Cerebellar nuclear complex (tissue), 1 donor: ENCODE measurements at places on chromosomes 4 and X.

DNA sequence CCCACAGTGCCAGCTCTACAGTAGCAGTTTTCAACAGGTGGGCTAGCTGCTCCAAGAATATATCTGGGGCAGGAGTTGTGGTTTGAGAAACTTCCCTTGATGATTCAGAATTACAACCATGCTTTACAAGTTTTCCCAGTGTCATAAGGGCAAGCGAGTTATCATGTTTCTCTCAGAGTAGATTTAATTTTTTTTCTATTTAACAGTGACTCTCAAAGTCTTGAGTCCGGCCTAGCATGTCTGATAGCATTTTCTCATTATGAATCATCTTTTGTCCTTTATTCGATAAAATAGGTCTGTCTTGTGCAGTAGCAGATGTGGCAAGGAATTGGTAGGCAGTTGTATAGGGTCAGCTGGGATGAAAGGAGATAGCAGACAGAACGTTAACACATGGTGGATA, 62.2 kb upstream of the SPANXD start:
- DNase-seq = no peak

- no peak for DNase-seq
Measured at GRCh38 chrX:50470103-50471031, at the start of gene DGKK. DGKK (minus strand) TSS chrX:50470825; CDS start chrX:50470678, 147 bp downstream.

- no peak for DNase-seq
Measured at GRCh38 chrX:118271775-118272174, 74.1 kb upstream of the WDR44 start.

DNA sequence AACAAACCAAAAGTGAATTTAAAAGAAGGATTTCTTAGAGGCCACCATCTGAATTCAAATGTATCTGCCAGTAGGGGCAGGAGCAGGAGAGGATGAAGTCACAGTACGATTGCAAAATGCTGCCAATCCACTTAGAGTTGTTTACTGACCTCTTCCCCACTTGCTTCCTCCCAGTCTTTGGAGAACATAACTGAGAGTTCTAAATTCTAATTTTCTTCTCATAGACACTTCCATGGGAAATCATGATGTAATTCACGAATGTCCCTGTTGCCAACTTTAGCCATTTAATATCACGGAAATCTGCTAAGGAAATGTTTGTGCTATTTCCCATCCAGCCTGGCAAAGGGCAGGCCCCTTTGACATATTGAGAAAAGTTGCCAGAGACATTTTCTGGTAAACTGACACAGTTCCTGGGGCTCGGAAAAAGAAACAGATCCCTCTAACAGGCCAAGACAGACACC, 33.6 kb upstream of the NOCT start:
- DNase-seq = no peak

- DNase-seq = no peak
Measured at GRCh38 chrX:123581586-123581985, 151.3 kb downstream of the THOC2 start.

- no peak for DNase-seq
Measured at GRCh38 chrX:44428989-44429627, 85.6 kb upstream of the EFHC2 start.

- no peak for DNase-seq
Measured at GRCh38 chrX:132085786-132086185, 42.0 kb downstream of the FRMD7 start.

- DNase-seq = no peak
Measured at GRCh38 chr4:182267048-182267447, 23.8 kb downstream of the TENM3 start.

- DNase-seq = no peak
Measured at GRCh38 chr4:181138116-181138515, 1105.1 kb upstream of the TENM3 start.

DNA sequence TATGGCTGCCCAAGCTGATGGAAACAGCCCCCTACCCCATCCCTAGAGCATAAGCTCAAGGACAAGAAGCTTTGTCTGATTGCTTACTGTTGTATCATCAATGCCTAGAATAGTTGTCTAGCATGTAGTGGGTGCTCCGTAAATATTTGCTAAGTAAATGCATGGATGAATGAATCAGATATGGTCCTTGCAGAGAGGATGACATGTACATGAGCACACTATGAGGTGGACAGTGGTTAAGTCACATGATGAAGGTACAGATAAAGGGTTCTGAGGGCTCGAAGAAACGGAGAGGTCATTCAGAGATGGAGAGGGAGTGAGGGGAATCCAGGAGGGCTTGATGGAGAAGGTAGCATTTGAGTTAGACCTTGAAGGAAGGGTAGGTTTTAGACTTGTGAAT, 214.2 kb downstream of the RBMX2 start:
- no peak for DNase-seq

DNA sequence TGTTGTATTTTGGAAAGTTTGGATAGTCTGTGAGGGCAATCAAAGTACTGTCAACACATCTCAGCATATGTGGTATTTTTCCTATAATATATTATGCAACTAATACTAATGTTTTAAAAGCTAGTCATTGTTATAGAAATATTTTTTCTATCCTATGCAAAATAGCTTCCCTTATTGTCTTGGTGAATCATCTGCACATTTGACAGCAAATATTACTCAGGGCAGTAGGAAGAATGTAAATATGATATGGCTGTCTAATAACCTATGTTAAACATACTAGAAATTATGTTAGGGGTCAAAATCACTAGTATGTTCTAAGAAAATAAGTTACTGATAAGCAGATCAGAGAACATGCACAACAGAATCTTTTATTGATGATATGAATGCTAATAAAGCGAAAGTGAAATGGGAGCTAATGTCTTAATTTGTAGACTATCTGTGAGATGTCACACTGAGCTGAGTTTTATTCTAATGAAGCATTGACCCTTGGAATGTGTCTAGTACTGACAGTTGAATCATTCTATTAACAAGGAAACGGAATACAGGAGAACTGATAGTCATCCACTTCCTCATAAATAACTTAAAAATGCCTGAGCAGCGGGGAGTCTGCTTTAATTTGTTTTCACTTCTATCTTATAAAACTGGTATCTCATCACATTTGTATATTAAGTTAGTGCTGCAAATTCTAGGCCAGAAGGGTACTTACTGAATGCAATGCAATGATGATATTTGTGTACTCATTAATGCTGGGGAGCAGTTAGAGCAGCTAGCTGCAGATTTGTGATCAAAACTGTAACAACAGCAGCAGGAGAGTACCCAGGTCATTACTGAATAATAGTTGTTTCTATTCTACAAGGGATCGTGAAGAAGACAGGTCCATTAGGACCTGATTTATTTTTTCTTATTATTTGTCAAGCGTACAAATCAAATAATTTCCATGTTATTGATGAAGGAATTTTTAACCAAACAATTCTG, 440.3 kb upstream of the AADAT start:
- DNase-seq = no peak

GRCh38 chr4:6474053-6474568, 1.7 kb upstream of the PPP2R2C start:
- DNase-seq = no peak

DNA sequence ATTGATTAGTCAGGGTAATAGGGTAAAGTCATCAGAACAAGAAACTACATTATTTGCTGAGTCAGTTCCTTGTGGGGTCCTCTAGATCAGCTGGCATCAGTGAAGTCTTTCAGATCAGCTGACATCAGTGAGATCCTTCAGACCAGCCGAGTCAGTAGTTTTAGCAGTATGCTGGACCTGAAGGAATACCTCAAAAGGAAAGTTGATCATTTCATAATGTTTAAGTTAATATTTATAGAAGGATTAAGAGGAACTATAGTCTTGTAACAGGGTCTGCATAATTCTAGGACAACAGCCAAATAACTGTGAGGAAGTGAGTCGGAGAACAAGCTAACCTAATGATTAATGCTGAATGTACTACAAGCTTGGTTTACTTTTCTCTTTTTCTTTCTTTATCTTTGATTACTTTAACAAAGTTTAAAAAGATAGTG, 958 bp upstream of the UGT2B7 start:
- DNase-seq = no peak

DNA sequence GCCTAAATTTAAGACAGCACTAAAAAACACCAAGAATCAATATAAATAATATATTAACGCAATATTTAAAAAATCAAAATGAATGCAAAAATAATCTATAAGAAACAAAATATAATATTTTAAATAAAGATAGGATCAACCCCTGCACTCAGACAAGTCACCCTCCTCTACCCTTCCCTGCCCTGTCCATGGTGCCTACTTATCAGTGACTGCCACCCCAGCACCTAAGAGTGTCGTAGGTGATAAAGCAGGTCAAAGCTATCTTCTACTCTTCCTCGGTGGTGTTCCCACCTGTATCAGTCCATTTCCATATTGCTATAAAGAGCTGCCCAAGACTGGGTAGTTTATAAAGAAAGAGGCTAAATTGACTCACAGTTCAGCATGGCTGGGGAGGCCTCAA, 251.9 kb downstream of the STIM2 start:
- DNase-seq = no peak

DNA sequence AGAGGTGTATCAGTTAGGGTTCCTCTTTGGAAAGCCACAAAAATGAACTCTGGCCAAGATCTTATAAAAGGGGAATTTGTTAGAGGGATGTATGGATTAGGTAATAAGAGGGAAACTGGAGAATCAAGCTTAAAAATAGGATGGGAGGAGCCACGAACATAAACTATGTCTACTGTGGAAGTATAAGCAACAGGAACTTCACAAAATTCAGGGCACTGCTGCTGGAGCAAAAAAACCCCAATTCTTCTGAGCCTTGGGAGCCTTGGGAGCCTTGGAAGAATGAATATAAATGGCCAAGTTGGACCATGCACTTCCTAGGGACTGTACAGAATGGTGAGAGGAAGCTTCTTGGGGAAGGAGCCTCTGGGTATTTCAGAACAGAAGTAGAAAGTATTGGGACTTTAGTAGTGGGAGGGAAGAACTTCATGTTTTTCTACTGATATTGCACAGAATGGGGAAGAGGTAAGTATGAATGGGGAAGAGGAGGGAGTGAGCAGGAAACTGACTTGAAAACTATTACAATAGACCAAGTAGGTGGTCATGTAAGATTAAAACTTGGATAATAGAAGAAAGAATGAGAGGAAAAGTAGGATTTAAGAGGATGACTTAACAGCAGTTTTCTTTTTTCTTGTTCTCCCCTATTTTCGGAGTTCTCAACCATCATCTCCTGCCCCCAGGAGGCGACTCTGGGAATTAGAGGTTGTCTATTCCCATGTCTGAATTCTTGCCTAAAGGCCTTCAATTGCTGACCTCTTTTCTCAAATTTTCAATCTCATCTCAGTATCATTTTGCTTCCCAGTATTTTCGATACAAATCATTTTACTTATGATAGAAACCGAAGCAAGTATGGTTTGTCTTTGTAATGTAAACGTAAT, 44.4 kb upstream of the TAPT1 start:
- DNase-seq = no peak

DNA sequence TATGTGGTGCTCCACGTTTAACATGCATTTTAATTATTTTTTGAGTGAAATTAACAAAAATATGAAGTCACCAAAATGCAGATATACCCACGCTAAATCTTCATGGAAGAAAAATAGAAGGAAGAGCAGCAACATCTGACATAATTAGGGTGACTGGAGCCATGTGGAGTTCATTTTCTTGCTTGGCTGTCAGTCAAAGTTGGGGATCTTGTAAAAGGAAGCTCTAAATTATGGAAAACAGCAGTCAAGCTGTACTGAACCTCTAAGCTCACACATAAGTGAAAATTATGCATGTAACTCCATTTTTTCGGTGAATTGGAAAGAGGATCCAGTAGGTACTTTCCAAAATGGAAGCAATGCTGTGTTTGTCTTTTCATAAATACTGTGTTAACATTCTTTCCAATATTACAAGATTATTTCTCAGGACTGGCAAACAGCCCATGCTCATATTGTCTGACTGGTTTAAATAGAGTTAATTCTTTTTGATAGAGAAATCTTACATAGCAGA, 9.7 kb upstream of the PDGFC start:
- no peak for DNase-seq

GRCh38 chr4:38671592-38671940, 7.6 kb downstream of the KLF3 start:
- no peak for DNase-seq

GRCh38 chrX:73765776-73766430, 202.9 kb downstream of the CHIC1 start:
- no peak for DNase-seq

DNA sequence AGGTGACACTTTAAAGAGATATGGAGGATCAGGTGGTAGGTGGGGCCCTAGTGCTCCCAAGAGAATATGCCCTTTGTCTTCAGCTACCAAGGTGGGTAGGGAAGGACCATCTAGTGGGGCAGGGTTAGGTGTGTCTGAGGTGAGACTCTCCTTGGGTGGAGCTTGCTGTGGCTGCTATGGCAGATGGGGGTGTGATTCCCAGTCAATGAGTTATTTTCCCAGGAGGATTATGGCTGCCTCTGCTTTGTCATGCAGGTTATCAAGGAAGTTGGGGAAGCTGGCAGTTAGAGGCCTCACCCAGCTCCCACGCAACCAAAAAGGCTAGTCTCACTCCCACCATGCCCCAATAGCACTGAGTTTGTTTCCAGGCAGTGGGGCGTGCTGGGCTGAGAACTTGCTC, 18.0 kb upstream of the SPIN2A start:
- DNase-seq = no peak

DNA sequence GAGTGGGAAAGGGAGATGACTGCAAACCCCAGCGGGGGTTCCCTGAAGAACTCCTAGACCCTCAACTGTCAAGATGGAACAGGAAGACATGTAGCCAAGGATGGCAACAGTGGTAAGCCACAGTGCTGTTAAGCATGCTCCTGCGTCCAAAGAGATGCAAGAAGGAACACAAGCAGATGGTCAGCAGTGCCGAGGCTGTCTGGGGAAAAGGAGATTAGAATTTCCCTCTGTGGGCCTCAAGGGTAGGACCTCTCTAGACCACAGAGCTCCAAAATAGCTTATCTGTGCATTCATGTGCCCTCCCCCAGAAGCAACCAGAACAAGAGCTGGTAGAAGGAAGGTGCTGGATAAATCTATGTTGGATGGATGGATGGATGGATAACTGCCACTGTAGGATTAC, 82.0 kb upstream of the CPEB2 start:
- DNase-seq = no peak

DNA sequence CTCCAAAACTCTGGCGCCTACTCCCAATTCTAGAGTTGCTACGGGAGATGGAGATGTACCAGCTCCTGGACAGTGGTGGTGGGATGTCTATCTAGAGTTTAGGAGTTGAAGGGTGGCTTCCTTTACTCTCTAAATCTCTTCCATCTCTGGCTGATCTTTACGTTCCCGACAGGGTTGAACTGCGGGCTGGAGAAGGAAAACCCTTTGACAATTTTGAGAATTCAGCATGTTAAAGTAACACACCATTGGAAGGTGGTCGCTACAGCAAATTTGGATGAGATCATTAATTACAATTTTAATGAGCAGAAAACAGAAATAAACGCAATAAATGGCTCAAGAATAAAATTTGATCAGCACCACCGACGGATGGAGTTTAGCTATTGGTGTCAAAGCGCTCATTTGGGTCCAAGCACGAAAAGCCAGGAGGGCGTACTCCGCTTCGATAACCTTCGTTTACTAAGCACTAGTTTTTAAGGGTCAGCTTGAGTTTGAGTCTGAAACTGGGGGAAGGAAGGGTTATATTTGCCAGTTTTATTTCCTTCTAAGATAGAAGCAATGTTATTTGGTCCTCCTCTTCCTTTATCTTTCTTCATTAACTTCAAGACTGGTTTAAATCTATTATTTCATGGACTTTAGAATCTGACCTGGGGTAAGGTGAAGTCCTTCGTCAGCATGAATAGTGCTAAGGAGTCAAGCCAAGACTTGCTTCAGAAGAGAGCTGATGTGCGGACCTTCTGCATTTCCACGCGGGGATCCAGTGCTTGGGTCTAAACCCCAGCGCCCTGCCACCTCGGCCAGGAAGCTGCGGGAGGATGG, 1.5 kb upstream of the NKX6-1 start:
- no peak for DNase-seq
